ENCODE measurements at places on chromosomes 7 and 10.

DNA sequence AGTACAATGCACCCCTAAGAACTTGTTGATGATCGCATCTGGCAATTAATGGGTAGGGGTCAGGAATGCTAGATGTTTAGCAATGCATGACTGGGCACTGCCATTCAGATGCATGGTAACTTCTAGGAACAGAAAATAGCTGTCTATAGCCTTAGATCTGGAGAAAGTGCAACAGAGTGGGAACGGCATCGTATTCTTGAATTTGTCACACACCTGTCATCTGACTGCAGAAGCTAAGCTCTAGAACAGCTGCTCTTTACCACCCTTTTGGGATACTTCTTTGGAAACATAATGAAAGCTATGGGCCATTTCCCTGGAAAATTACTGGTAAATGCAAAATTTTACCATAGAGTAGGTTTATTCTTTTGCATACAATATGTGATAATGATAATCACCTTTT lies 118.1 kb downstream of the SLC25A13 start:
- DNase-seq: no peak

GRCh38 chr7:82410461-82410860 lies 33.1 kb downstream of the CACNA2D1 start:
- no peak for DNase-seq

DNA sequence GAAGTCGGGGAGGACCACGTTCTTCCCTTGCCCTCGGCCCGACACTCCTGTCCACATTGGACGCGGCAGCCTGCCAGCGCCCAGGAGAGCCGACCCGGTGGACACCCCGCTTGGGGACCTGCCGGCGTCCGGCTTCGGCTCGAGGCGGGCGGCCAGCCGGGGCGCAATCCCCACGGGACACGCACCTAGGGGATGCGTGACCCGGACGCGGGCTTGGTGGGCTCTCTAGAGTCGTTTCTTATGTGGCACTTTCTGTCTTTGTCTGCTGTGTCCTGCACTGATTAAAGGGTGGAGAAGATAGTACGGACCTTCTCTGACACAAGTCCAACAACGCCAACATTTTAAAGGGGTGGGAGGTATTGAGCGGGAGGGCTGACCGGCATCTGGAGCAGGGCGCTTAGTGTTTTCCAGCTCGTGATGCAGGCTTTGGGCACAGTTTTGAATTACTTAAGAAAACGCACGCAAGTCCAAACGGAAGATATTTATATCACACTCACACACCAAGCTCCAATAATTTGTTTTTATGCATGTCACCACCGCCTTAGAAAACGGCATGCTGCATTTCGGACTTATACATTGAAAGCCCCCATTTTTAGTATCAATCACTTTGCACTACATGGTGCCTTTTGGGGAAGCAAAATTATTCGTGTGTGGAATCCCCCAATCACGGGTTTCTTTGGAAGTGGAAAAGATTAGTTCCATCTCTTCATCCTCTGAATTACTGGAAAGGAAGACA lies 3.9 kb upstream of the SPAG6 start:
- no peak for DNase-seq

GRCh38 chr10:66353422-66353821 lies 572.4 kb upstream of the LRRTM3 start:
- DNase-seq: no peak

DNA sequence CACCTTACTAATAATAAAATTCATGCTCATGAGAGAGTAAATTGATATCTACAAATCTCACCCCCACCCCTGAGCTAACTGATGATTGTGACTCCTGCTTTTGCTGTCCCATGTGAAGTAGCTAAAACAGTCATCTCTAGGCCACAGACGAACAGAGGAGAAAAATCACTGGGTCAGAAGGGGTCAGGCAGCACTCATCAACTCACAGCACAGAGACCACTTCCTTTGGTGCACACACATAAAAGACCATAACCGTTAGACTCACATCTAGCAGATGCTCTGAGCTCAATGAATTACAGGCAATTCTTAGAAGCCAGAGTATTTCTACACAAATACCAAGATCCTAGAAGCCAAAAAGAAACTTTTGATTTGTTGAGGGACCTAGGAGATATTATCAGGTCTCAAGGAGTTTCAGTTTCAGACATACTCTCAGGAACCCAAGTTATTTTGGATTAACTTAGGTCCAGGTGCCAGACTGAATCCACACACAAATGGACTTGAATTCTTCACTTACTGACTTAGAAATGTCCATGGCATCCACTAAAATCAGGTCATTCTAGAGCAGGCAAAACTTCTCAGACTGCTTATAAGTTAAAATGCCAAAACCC lies 65.0 kb upstream of the TES start:
- DNase-seq: no peak

- DNase-seq: no peak
These were observed 44.4 kb upstream of the SMARCD3 start for GRCh38 chr7:151292850-151293249.

DNA sequence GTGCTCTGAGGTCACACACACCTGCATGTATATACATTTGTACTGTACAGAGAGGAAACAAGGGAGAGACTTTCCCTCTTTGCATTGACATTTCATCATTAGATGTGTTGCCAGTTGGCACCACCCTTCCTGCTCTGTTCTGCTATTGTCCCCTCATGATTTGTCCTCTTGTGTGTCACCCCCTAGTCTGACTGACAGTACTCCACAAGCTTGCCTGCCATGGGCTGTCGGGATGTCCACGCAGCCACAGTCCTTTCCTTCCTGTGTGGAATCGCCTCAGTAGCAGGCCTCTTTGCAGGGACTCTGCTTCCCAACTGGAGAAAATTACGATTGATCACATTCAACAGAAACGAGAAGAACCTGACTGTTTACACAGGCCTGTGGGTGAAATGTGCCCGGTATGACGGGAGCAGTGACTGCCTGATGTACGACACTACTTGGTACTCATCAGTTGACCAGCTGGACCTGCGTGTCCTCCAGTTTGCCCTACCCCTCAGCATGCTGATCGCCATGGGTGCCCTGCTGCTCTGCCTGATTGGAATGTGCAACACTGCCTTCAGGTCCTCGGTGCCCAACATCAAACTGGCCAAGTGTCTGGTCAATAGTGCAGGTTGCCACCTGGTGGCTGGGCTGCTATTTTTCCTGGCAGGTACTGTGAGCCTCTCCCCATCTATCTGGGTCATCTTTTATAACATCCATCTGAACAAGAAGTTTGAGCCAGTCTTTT lies 9.4 kb downstream of the CLDN12 start:
- no peak for DNase-seq

GRCh38 chr7:112362731-112363131 lies 87.5 kb upstream of the IFRD1 start:
- DNase-seq: no peak

GRCh38 chr7:37061849-37062559 lies 337.7 kb upstream of the AOAH start:
- DNase-seq: no peak

GRCh38 chr7:127776776-127777386 lies 124.9 kb downstream of the SND1 start:
- no peak for DNase-seq

DNA sequence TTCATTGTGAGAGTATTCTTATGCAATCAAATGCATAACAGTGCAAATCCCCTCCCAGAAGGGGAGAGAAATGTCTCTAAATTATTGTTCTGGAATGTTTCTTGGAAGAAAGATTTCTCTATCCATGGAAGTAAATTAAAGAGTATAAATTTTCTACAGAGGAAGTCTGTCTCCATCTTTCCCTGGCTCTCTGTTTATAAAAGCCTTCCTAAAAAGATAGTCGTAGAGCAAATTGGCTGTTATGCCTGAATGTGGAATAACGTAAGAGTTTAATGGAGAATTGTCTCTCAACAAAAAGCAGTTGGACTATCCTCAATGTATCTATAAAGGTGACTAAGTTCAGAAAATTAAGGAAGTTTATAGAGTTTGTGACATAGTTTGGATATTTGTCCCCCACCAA lies 76.3 kb downstream of the GNAT3 start:
- DNase-seq: no peak
